ENCODE measurements at places on chromosomes 7 and 10.

GRCh38 chr10:34364253-34365037 lies 450.7 kb downstream of the PARD3 start:
- peak; percentile 16 for DNase-seq

- no peak for DNase-seq
Measured at GRCh38 chr7:118006979-118007378, 133.7 kb upstream of the CTTNBP2 start.

DNA sequence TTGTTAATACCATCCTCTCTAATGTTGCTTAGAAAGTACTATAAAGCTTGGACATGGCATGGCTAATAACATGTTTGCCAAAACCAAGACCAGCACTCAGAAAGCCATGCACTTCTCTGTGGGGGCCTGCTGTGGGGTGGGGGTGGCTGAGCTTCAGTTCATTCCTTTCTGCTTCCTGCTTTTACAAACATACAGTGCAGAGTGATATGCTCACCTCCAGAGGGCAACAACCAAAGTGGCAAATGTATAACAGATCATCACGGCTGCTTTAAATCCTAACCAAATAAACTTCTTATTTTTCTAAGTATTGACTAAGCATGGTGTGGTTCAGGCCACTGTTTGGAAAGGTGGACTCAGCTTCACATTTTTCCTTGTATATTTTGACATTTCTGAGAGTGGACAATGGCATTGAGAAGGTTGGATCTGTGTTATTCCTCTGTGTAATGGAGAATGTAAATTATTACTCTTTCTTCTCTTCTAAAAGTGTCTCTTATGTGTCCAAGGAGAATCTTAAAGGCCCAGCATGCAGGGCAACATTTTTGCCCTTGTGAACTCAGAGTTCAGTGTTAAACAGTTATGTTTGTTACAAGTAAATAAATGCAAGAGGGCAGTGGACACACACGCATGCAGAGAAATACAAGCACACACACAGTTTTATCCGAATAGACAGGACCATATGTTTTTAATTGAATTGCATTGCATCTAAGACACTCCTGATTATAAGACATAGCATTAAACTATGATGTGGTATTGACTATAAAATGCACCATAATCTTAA lies 186.1 kb downstream of the HERPUD2 start:
- DNase-seq: no peak

- DNase-seq: no peak
Measured at GRCh38 chr10:78589687-78590086, 479.1 kb upstream of the ZMIZ1 start.

DNA sequence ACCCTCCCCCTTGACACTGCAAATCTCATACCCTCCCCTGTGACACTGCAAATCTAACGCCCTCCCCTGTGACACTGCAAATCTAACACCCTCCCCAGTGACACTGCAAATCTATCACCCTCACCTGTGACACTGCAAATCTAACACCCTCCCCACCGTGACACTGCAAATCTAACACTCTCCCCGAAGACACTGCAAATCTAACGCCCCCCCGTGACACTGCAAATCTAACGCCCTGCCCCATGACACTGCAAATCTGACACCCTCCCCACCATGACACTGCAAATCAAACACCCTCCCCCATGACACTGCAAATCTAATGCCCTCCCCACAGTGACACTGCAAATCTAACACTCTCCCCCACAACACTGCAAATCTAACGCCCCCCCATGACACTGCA lies 603.7 kb downstream of the DNAJB6 start:
- no peak for DNase-seq

DNA sequence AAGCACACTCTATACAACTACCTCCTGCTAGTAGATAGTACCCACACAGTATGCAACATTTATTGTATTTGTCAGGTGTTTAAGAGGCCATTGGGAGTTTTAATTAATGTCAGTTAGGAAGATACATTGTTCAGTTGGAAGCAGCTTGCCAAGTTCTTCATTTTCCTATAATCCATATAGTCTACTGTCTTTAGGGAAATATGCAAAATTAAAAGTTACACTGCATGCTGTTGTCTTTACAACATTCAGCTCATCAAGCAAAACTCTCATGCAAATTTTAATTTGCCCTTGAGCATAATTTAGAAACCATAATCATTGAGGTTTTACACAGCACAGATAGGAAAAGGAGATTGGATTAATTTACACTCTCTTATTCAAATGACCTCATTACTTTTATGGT lies 17.4 kb downstream of the FOXP2 start:
- DNase-seq: no peak

DNA sequence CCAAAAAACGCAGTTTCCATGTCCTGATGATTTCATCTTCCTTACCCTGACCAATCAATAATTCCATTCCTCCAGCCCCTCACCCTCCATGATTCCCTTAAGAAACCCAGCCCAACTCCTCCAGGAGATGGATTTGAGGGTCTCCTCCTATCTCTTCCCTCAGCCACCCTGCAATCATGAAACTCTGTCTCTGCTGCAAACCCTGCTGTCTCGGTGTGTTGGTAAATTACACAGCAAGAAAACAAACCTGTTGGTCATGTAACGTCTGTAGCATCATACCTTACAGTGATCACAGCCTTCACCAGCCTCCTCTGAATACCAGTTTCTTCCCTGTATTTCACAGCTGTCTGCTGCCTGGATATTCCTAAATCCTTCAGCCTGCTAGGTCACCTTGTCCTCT lies 300.7 kb upstream of the NEBL start:
- DNase-seq: no peak

DNA sequence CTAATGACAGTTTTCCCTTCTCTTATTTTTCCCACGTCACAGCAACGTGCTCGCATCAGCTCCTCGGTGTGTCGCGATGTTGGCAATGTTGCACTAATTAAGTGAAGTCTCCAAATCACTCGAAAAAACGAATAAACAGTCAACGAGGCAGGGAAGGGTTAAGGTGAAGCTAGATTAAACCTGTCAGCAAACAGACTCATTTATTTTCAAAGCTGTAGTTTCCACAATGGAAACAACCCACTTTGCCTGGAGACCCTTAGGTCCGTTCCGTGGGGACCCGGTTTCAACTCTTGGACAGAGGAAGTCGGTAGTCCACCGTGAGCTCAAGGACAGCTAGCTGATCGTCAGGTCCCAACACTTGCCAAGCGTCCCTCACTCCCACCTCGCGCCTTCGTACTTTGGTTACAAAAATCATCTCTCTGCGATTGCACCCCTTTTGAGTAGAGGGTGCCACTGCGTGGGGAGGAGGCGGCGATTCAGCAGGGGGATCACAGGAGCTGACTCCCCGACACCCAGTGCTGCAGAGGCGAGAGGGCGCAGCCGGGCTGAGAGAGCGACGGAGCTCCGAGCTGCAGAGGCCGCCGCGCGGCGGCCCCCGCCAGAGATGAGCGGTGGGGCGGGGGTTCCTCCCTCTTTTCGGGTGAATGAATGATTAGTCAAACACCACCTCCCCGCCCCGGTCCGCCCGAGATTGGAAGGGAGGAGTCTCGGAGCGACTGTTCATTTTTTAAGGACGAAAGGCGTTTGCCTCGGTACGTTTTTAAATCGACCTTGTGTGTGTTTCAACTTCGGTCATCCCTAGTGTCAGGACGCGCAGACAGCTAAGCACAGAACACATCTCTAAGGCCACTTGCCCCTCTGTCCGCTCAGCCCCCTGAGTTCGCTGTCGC lies 1.3 kb upstream of the BMPER start:
- DNase-seq: peak; percentile 67

GRCh38 chr10:631266-631665 lies 58.2 kb downstream of the DIP2C start:
- DNase-seq: no peak

DNA sequence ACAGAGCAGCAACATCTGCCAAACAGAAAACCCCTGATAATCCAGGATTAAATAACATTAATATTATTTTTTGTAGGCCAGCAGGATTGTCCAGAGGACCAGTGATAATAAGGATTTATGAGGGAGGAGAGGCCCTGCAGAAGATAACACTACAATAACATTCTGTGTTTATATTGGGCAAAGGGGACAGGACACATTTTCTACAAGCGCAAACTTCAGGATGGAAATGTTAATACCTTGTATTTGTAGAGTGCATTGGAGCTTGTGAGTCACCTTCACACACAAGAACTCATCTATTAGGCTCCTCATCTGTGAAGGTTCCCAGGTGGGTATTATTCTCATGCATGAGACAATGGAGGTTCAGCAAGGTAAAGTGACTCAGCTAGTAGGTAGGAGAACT lies 51.0 kb downstream of the BAMBI start:
- DNase-seq: no peak

DNA sequence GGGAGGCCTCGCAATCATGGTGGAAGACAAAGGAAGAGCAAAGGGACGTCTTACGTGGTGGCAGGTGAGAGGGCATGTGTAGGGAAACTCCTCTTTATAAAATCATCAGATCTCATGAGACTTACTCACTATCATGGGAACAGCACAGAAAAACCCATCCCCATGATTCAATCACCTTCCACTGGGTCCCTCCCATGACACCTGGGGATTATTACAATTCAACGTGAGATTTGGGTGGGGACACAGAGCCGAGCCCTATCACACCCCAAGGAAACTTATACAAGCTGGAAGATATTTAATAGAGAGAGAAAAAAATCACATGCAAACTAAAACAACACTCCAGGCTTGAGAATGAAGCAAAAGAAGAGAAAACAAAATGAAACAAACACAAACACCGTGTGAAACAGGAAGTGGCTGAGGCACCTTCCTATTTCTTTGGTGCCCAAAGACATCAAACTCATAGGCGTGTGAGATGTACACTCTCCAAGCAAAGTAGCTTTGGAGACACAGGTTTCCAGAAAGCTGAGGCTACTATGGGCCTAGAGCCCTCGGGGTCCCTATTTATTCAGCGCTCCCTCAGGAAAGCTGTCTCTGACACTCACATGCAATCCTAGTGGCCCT lies 97.2 kb downstream of the PRKCQ start:
- no peak for DNase-seq

DNA sequence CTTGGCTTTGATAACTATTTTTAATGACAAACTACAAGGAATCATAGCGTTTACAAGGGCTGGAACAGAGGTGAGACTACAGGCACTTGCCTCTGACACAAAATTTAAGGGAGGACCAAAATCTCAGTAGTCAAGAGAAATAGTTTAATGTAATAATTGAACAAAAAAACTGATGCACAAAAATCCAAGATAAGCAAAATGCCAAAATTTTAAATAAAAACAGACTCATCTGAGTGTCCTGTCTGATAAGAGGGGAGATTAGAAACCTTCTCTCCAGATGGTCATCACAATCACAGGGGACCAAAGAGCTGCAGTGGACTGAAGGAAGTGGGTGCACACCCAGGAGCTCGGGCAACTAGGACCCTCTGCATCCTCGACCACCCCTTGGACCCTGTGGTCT lies 70.5 kb downstream of the PARD3 start:
- DNase-seq: no peak

DNA sequence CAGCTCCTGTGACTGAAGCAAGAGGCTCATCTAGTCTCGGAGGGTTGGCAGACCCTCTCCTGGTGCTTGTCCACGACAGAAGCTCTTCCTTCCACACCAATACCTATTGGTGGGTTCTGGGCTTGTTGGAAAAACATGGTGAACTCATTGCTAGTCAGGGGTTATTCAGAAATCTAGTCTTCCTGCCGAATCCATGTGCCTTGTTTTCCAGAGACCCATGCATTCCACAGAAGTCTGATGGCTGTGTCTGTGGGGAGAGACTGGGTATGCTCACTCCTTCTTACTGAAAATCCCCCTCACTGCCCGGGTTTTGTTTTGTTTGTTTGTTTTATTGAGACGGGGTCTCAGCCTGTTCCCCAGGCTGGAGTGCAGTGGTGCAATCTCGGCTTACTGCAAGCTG lies 138.3 kb downstream of the DNAJB6 start:
- no peak for DNase-seq
